Activated CD8-positive, alpha-beta memory T cell treated with anti-CD3 and anti-CD28 coated beads for 24 hours (primary cell): ENCODE measurements at places on chromosomes 3 and 15.

DNA sequence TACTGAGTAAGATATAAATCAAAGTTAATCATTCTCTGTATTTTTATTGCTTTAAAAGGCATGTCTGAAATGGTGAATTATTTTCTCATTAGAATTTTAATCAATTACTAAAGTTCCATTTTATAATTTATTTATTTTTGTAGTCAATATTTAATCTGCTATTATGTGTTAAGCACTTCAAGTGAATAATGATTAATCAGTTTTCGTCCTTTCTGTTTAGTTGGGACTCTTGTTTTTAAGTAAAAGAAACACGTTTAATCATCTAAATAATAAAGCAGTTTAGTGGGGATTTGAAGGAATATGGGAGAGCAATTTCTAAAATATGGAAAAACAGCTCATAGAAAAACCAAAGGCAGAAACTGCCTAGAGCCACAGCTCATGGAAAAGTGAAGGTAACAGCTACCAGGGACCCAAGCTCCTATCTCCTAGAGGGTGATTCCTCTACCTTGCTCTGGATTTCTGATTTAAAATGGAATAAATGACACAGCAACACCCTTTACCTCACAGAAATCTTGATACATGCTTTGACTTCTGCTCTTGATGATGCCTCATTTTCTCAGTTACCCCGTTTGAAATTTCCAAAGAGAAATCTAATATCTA lies 28.0 kb upstream of the SUCNR1 start:
- no peak for DNase-seq

DNA sequence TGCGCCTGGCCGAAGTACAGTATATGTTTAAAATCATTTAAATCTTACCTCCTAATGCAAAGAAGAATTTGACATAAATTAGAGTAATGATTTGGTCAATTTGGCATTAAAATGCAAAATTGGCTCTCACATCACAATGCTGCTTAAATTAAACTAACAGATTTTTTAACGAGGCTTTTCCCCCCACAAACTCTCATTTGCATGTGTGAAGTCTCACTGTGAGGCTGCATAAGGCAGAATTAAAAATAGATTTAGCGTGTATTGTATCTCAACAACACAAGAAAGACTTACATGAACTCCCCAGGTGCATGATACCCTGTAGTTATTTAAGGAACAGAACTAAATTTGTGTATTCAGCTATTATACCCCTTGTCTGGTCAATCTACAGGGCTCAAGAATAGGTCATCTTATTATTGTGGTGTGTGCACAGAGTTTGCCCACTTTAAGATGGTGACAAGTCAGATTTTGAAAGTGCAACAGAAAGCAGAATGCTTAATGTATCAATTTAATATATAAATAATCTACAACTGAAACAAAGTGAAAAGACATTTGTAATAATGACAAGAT lies 897.9 kb downstream of the EPHA3 start:
- DNase-seq = no peak

DNA sequence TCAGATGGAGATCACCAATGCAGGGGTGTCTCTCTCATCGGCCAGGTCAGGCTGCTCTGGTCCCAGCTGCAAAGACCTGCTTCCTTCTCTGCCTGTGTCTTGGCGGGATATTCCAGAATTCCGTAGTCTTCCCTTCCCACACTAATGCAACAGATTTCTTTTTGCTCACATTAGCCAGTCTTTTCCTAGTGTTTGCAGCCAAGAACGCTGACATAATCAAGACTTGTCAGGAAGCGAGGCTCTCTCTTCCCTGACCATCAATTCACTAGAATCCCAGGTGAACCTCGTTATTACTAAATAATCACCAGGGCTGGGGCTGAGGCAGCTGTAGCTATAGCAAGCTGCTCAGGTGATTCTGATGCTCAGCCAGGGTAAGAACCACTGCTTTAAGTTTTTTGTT lies 43.2 kb upstream of the ACKR4 start:
- no peak for DNase-seq

GRCh38 chr3:148999806-149000205 lies 8.5 kb downstream of the GYG1 start:
- DNase-seq = no peak

DNA sequence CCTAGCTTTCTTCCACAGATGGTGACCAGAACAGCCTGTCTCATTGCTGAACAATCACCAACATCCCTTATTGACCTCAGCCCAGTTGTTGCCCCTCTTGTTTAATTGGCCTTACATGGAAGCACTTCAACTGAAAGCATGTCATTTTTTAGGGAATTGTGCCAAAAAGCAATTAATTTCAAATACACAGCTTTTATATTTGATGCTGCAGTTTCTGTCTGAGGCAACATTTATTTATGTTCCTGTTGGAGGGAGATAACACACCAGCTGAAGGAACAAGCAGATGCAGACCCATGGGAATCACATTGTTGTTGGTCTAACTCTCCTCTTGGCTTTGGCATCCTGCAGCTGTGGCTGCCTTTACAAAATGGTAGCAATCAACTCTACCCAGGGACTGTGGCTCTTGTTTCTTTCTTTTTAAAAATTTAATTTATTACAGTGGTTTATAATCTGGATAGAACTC lies 498.1 kb upstream of the RGMA start:
- DNase-seq = no peak

- DNase-seq = no peak
These were observed 143.8 kb upstream of the WNT5A start for GRCh38 chr3:55630921-55631299.

GRCh38 chr3:127771746-127772145 lies 50.6 kb downstream of the MGLL start:
- no peak for DNase-seq

- DNase-seq = no peak
These were observed 230.0 kb upstream of the MCTP2 start for GRCh38 chr15:94001255-94001801.

GRCh38 chr3:945738-946137 lies 147.1 kb upstream of the CNTN6 start:
- DNase-seq = no peak

DNA sequence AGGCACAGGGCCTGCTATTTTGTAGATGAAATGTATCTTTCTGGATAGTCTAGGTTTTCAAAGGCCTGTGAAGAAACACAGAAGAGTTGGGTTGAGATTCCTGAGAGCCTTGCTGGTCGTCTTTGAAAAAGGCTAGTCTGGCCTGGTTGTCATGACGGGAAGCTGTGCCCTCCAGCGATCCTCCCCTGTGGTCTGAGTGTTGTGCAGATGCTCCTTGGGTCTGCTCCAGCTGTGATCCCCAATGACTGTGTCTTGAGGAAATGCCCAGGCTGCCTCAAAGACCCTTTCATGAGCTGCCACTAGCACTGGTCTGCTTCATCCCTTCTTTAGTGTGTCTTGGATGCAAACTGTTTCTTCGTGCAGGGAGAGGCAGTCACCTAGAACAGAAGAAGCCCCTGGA lies 111.0 kb upstream of the SYNPR start:
- DNase-seq = no peak

DNA sequence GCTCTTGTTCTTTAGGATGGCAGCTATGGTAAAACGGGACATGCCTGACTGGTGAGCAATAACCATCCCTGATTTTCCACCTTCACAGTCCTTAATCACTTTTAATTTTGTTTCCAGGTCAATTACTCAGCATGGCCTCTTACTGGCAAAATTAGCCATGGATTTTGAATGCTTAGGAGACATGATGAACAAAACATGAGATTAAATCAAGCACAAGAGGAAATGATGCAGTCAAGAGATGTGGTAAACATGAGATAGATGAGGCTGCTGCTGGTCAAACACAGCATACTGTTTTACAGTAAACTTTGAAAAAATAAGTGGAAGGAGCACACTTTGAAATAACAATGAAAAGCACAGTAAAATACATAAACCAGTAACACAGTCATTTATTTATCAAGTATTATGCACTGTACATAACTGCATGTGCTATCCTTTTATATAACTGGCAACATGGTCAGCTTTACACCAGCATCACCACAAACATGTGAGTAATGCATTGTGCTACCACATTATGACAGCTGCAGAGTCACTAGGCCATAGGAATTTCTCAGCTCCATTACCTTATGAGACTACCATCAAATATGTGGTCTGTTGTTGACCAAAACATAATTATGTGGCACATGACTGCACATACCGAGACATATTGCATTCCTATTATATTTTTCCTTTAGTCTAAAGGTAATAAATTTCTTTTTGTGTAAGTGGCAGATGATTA lies 30.1 kb upstream of the ZNF502 start:
- DNase-seq = no peak

- DNase-seq = no peak
These were observed 71.7 kb downstream of the TMCO5A start for GRCh38 chr15:38005953-38006808.

- DNase-seq = no peak
These were observed 15.4 kb downstream of the IREB2 start for GRCh38 chr15:78453447-78453846.

DNA sequence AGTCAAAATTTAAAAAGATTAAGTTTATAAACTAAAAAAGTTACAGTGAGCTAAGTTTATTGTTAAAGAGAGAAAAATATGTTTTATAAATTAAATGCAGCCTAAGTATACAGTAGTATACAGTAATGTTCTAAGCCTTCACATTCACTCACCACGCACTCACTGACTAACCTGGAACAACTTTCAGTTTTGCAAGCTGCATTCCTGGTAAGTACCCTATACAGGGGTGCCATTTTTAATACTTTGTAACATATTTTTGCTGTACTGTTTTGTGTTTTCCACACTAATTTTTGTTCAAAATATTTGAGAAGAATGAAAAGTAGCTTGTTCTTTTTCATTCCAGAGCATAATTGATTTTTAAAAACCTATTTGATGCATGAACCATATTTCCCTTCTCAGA lies 524.9 kb downstream of the RBMS3 start:
- no peak for DNase-seq

DNA sequence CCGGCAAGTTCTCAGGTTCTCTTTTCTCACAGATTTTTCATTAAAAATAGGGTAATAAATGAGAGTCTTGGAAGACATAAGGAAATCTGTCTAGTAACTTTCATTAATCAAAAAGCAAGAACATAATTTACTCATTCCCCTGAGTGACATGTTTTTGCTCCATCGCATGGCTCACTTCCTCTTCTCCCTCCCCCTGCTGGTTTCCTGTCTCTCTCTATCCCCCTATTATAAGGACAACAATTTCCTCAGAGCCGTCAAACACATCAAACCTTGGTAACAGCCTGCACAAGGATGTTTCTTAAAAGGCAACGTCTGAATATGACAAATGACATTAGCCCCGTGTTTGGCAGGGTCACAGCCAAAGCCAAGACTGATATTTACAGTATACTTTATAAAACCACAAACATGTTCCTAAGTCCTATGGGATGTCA lies 1149.6 kb downstream of the IGSF11 start:
- DNase-seq = no peak

DNA sequence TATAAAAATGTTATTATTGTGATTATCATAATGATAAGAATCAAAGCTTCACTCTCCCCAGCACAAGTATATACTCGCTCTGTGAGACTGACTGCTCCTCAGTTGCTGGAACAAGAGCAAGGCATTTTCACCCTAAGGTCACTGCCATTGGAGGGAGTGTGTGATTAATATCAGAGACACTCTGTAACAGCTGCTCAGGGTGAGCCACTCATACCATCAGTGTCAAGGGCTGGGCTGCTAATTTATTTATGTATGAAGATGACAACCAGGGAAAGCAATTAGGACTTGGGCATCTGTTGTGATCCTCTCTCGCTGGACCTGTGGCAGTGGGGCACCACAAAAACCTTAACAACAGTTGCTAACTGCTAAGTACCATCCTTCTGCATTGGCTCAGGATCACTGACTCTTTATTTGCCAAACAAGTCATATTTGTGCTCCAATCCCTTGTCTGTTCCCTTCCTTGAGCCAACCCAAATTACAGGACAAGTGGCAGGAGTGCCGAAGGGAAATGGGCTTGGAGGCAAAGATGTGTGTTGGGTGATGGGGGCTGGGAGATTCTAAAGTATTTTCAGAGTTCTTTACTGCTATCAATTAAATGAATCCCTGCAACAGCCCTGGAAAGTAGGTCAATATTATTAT lies 297.5 kb upstream of the STT3B start:
- DNase-seq = no peak

- DNase-seq = no peak
These were observed 108.8 kb upstream of the UMPS start for GRCh38 chr3:124621498-124621897.

- no peak for DNase-seq
These were observed 4.8 kb upstream of the ARHGAP31 start for GRCh38 chr3:119289404-119289770.

DNA sequence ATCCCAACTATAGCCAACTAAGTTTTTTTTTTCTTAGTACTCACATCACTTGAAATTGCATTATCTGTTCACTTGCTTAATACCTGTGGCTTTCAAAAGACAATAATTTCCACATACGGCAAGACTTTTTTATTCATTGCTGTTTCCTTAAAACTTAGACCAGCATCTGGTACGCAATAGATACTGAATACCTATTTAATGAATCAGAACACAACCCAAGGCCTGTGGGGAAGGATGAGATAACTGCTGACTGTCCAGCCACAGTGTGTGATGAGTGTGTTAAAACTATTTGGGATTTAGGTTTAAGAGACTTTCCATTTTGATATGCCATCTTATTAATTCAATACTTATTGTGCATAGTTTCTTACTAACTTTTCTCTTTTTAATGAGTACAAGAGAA lies 988.7 kb downstream of the NTRK3 start:
- DNase-seq = no peak

DNA sequence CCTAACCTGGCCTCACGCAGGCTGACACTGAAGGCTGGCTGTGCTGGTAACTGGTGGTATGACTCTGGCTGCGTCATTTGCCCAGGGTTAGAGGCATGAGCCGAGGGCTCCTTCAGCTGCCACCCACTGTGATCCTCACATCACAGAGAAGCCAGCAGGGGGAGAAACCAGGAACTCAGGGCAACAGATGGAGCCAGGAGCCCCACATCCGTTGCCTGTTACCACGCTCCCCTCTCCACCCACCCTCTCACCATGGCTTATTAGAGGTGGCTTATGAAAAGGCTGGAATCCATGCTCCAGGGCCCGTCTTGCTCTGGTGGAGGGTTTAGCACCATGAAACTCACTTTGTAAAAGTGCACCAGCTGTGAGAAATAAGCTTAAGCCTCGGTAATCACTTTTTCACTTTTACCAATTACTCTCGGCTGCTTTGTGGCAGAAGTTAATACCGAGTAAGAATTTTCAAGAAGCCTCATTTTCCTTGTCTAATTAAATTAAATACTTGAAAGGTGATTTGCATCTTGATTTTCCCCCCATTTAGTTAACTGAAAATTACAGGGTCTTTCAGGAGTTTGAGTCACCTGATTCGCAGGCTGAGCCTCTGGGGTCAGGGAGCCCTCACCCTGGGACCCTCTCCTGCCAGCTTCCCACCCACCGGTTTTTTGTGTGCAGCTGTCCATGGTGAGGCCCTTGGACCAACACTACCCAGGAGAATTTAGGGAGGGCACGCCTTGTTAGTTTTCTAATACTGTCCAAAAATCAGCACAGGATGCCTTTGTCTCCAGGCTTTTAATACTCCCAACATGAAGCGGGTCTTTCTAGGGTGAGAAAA lies 60.9 kb downstream of the ASB7 start:
- no peak for DNase-seq

DNA sequence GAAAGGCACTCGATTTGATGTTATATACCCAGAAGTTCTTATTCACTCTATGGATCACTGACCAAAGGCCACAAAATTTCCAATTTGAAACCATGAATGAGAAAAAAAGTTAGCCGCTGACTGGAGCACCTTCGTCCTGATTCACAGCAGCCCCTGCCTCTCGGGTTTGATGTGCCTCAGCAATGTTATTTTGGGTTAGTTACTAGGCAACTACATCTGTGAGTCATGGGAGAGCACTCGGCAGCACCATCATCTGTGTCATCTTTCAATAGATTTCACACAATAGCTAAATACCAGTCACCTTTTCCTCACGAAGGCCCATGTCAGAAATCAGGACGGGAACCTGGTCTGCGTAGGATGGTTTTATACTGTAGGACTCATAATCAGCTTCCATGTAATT lies 269.2 kb downstream of the ZBBX start:
- DNase-seq = no peak
